ENCODE measurements at places on chromosomes 6 and 20.

DNA sequence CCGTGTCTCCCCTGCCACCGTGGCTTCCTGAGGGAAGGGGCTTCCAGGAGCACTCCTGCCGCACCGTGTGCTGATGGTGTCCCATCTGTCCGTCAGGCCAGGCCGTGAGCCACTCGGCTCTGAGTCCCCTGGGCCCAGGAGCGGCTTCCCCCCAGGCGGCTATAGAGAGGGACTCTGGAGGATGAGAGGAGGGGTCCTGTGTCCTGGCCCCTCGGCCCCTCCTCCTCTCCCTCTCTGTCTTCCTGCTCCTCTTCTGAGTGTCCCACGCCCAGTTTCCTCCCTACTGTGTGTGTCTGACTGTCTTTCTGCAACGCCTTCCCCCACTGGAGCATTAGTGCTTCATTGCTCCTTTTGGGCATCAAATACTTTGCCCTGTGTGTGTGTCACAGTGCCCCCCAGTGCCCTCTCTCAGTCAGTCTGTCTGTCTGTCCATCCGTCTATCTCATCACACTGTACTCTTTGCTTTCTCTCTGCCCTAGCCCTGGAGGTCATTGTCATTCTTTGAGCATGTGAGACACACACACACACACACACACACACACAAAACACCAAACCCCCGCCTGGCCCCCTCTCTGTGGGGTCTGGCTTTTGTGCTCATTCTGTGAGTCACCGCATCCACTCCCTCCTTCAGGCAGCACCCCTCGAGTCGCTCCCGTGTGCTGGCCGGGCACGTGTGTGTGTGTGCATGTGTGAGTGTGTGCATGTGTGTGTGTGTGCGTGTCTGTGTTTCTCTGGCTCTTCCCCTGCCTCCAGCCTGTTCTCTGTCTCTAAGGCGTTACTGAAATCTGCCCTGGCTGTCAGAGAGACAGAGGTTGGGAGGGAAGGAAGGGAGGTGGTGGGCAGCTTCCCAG, 71.9 kb downstream of the SRC start:
- no peak for DNase-seq

DNA sequence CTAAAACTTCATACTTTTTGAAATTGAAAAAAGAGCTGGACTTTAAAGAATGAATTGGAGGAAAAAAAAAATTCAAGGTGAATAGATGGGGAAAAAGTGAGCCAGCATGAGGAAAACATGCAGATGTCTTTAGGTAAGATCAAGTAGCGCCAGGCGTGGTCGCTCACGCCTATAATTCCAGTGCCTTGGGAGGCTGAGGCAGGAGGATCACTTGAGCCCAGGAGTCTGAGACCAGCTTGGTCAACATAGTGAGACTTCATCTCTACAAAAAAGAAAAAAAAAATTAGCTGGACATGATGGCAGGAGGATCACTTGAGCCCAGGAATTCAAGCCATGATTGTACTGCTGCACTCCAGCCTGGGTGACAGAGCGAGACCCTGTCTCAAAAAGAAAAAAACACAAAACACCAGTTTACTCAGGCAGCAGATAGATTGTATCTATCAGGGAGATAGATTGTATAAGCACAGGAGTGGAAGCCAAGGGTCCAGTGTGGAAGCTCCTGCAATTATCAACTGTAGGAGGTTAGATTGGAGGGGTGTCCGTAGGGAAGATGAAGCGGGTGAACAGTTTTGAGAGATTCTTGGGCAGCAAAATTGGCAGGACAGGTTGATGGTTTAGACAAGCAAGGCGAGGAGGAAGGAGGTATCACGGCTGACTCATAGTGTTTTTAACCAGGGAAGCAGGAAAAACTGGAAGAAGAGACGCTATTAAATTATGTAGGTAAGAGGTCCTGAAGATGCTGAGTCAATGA, 97.6 kb upstream of the ZNF217 start:
- DNase-seq = no peak

- no peak for DNase-seq
These were observed 132.4 kb downstream of the DTNBP1 start for GRCh38 chr6:15530411-15530810.

- no peak for DNase-seq
These were observed 8.2 kb downstream of the ZNF318 start for GRCh38 chr6:43361269-43361668.

- no peak for DNase-seq
These were observed 98.5 kb downstream of the PRDM1 start for GRCh38 chr6:106184629-106185028.

- no peak for DNase-seq
These were observed 401.0 kb downstream of the PAX1 start for GRCh38 chr20:22106308-22106938.

DNA sequence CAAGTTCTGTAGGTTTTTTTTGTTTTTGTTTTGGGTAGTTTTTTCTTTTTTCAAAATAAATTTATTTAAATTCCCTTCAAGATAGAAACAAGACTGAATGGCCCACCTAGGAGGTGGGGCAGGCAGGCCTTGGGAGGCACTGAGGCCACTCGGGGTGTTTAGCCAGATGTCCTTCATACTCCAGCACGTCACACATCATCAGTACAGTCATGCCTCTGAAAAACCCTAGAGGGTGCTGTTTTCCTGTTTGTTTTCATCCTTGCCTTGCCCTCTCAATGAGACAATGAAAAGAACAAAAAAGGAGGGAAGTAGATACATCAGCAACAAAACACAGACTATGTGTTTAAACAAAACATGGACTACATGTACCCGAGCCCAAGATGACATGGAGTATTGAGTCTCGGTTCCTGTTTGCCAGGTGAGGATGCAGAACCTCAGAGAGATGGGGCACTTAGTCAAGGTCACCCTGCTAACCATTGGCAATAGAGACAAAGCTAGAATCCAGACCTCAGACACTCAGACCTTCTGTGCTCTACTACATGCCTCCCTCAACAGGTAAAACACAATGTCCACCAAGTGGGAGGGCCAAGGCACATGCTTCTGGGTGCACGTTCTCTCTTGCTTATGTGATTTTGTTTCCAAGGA, 26.8 kb upstream of the CLIC5 start:
- DNase-seq = no peak

GRCh38 chr6:6856538-6857523, 250.9 kb upstream of the RREB1 start:
- no peak for DNase-seq

GRCh38 chr6:23246896-23247295, 677.5 kb downstream of the HDGFL1 start:
- no peak for DNase-seq

DNA sequence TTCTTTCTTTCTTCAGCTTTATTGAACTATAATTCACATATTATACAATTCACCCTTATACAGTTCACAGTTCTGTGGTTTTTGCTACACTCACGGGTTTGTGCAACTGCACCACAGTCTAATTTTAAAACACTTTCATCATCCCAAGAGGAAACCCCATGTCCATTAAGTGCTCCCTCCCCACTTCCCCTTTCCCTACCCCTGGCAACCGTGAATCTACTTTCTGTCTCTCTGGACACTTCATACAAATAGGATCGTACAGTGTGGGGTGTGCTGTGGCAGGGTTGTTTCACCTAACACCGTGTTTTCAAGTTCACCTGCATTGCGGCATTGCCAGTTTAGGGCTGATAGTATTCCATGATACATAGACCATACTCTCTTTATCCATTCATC, 118.8 kb downstream of the PHACTR3 start:
- no peak for DNase-seq

DNA sequence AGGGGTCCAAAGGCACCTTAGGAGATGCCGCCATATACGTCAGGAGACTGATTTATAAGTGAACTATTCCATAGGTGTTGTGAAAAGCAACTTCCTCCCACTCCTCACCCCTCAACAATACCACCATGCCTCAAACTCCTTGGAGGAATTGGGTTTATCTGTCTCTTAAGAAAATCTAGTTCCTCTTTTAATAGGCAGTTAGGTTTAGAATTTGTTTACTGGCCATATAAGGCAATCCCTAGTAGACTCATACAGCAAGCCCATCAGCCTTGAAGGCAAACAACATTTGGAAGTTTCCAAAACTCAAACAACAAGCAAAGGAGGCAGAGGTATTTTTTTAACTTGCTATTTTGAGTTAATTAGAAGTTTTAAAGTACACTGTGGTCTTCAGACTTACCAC, 66.1 kb downstream of the PRND start:
- DNase-seq = no peak

DNA sequence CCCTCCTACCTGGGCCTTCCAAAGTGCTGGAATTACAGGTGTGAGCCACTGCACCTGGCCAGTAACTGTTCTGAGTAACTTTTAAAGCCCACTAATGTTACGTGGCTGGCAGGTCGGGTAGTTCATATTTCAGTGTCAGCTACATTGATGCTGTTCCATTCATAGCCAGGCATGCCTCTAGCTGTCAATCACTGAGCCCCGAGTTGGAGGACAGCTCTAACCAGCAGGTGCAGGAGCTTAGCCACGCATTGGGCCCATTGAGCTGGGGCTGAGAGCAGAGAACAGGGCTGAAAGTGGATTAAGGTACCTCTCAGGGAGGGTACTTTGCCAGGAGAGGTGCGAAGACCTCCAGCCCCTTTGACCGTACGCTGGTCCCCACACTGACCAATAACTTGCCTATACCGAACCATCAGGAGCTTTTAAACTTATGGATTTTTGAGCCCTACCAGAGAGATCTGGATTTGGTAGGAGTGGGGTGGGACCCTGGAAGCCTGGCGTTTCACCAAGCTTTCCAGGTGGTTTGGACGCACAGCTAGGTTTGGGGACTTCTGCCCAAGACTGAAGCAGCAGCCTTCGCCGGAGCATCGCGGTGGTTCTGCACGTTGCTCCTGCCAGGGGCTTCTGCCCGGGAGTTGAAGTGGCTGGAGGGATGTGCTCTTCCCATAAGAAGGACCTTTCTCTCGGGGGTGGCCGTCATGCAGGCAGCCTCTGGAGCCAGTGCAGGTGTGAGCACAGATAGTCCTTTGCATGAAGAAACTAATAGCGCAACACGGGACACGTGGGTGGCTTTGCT, 82.6 kb downstream of the SERAC1 start:
- no peak for DNase-seq

DNA sequence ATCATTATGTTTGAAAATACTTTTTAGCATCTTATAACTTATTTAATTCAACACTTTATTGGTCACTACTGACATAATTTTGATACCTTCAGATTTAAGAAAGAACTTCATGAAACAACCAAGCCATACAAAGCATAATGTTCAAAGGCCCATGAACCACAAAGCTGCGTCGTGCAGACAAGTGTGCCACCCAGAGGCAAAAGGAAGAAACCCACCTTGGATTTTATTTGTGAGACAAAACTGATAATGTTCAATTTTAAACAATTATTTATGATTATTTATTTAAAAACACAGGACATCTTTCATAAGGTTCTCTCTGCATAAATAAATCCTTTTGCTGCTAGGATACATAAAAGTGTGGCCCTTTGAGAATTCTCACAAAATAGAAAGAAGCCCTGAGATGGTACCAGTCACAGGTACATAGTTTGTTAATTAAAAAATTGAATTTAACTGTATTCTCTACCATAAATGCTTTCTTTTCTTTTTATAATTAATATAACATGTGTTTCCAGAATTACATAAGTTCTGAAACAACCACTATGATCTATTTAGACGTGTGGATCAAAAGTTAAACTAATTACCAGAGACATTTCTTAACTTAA, 143.7 kb downstream of the RALGAPA2 start:
- no peak for DNase-seq

- DNase-seq = no peak
These were observed 947.1 kb downstream of the TFAP2A start for GRCh38 chr6:9467741-9468140.

DNA sequence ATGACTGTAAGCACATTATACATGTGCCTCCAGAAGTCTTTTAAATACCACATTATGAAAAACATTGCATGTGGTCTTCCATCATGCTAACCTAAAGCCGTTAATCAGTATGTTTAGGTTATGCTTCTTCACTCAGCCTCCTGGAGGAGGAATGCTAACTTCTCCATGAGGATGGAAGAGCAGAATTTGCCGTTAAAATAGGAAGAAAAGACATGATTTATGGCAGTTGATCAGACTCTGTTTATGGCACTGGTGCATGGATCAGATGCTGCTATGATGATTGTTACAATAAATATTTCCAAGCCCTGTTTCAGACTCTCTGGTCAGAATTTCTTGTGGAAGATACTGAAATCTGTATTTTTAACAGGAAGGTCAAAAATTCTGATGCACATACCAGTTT, 31.7 kb downstream of the MAP3K4 start:
- no peak for DNase-seq

DNA sequence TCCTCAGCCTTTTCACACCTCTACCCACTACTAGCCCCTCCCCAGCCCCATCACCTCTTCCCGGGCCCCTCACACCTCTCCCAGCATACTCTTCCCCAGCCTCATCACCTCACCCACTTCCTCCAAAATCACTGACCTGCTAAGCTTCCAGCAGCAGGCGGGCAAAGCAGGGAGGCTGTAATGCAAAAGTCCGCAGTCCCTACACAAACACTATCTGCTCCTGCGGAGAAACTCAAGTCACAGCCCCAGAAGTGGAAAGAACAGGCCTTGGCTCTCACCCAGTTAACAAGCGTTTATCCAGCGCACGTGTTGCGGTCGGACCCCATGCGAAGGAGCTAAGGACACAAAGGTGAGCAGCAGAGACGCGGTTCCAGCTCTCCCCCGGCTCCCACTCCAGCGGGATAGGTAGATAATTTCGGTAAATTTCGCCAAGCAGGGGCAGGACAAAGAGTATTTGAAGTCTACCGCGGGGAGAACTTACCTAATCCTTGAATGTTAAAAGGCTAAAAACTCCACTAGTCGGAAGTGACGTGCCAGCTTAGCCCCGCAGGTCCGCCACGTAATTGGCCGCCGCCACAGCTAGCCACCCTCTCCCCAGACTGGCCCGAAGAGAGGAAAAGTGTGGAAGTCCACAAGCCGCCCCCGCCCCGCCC, 728 bp upstream of the TRIM39 start:
- DNase-seq = peak; percentile 65

- DNase-seq = peak; percentile 54
These were observed 38.2 kb downstream of the C6orf132 start for GRCh38 chr6:42104095-42104803.

DNA sequence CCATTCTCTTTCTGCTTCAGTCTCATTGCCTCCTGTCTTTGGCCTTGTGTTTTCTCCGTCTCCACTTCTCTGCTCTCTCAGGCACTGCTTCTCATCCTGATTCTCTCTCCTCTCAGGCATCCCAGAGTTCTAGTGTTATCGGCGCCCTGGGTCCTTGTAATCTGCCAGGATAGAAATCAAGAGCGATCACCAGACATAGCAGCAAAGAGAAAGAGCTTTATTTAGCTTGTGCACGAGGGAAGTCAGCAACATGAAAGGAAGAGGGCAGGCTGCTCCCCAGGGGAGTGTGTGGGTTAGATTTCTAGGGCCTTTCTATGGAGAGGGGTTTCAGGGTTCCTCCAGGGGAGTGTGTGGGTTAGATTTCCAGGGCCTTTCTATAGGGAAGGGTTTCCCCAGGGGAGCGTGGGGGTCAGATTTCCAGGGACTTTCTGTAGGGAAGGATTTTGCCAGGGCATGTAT, 32.5 kb downstream of the SUN5 start:
- no peak for DNase-seq

DNA sequence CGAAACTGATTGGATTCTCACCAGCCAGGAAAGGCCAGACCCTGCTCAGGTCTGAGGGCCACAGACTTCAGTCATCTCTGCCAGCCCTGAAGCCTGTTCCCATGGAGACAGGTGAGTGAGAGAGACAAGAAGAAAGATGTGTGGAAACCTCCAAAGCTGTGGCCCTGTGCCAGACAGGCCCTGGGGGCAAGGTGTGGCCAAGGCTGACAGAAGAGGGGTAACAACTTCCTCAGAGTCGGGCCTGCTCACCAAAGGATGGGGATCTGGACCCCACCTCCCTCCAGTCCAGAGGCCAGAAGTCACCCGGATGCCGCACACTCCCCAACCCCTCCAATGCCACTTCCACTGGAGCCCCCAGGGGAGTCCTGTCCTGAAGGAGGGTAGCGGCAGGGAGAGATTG, 73.6 kb downstream of the MDGA1 start:
- DNase-seq = no peak

All from stimulated activated CD4-positive, alpha-beta T cell treated with anti-CD3 and anti-CD28 coated beads, Interleukin-1b, Interleukin-23, amount 100 ng/mL, for 1 hour (primary cell).